ENCODE measurements at places on chromosomes 1 and 21.

- no peak for DNase-seq
Measured at GRCh38 chr1:59071289-59071688, 225.6 kb upstream of the FGGY start.

DNA sequence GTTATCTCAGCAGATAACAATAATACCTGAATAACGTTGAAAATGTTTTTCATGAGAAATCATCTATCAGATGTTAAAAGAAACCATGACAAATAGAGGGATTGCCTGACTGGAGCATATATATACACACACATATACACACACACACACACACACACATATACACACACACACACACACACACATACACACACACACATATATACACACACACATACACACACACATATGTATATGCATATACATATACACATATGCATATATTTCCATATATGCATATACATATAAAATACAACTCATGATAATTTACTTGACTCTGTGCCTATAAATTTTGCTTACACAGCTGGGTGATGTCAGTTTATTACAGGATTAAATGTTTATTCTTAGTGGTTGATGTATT lies 847.3 kb upstream of the ADAMTS5 start:
- DNase-seq = no peak

- no peak for DNase-seq
Measured at GRCh38 chr1:38027201-38028104, 14.9 kb downstream of the UTP11 start.

GRCh38 chr1:101247404-101248287 lies 10.8 kb downstream of the S1PR1 start:
- no peak for DNase-seq

DNA sequence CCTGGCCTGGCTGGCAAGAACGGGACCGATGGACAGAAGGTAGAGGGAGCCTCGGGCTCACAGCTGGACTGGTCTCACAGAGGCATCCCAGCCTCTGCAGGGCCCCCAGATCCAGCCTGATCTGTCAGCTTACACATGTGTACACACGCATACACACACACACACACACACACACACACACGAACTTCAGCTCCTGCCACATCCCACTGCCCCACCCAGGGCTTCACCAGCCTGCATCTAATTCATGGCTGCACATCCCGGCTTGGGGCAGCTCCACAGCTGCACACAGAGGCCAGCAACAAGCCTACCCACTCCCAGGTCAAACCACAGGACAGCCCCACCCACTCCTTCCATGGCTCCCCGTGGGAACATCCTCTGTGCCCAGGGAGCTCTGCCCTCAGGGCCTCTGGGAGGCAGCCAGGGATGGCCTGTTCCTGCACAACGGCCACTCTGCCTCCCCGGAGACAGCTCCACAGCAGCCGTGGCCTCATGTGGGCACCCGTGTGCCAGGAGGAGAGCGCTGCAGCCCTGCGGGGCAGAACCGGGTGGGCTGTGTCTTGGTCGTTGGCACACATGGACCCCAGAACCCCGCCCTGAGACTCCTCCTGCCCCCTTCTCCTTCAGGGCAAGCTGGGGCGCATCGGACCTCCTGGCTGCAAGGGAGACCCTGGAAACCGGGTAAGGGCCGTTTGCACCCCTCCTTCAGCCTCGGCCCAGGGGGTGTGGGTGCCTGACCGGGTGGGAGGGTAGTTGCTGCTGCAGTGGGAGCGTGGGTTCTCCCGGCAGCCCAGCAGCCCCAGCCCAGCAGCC lies 19.1 kb downstream of the COL6A2 start:
- DNase-seq = peak; percentile 7

GRCh38 chr1:147472489-147472888 lies 68.8 kb upstream of the BCL9 start:
- no peak for DNase-seq

GRCh38 chr1:10635085-10635896 lies 160.5 kb downstream of the PEX14 start:
- DNase-seq = no peak

- DNase-seq = no peak
Measured at GRCh38 chr1:69765951-69766350, 198.2 kb downstream of the LRRC7 start.

DNA sequence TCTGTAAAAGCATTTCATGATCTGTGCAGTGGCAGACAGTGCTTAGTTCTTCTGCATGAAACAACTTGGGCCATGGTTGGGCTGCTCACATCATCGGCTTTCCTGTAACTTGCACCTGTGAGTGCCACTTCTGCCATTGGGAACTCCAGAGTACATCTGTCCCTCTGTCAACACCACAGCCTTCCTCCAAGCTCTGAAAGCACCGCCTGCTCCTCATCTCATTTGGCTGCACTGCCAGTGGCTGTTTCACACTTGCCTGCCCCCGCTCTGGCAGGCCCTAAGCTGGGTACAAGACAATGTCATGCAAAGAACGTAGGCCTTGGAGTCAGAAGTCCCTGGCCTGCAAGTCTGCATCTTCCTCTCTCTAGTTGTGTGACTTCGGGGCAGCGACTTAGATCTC lies 46.4 kb downstream of the DDX20 start:
- DNase-seq = no peak

DNA sequence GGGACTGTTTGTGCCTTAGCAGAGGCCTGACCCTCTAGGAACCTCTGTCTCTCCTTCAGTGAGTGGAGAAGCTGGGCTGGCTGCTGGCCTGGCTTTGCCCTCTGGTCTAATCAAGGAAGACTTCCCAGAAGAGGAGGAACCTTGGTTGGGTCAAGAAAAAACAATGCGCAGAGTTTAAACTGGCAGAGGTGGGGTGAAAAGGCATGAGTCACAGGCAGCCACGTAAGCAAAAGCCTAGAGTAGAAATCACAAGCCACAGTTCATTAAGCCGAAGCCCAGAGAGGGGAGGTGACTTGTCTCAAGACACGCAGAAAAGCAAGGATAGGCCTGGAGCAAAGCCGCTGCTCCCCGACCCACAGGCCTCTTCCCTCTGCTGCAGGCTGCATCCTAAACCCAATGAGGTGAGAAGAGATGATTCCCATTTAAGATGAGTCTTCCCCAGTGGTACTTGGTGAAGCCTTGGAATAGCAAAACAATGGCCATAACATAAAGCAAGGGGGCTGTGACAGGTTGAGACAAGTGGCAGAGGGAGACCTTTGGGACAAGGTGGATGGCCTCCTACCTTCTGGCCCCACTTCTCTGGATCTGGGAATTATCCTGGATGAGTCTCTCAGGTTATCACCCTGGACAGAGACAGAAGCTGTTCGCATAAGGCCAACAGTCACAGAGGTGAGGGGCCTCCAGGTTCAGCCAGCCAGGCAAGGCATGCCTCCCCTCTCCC lies 7.7 kb downstream of the PDZK1IP1 start:
- DNase-seq = no peak

DNA sequence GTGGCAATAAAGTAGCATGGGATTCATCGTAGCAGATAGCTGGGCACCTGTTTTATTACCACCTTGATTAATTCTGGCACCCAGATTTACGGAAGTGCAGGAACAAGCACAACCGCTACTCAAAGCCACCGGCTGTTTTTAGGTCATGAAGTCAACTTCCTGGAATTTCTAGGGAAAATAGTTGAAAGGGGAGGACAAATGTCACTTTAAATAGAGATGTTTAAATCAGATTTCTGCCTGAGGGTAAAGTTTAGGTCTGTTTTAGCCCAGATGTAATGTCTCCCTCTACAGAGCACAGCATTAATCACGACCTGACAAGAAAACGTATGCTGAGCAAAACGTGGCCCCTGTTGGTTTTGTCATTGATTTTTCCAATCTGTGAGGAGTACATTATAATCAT lies 8.0 kb downstream of the ADGRL2 start:
- no peak for DNase-seq
